ENCODE measurements at places on chromosomes 5 and 9.

DNA sequence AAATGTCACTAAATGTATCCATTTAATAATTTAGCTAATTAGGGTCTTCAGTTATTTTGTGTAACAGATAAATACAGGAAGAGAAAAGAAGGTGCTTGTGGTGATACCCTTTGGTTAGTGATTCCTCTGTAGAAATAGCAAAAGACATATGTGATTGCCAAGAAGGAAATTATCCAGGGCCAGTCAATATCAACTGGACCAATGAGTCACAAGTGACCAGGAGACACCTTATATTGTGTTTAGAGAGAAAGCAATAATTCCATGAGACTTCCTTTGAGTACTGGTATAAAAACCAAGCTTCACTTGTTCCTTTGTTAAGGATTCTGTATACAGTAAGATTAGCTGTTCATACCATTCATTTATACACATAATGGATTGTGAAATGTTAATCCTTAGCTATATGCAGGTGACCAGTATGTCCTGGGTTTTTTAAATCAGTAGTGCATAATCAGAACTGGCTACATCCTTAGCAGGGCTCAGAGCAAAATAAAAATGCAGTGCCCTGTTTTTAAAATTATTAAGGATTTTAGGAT is 11.7 kb upstream of the F2R start:
- DNase-seq = no peak

DNA sequence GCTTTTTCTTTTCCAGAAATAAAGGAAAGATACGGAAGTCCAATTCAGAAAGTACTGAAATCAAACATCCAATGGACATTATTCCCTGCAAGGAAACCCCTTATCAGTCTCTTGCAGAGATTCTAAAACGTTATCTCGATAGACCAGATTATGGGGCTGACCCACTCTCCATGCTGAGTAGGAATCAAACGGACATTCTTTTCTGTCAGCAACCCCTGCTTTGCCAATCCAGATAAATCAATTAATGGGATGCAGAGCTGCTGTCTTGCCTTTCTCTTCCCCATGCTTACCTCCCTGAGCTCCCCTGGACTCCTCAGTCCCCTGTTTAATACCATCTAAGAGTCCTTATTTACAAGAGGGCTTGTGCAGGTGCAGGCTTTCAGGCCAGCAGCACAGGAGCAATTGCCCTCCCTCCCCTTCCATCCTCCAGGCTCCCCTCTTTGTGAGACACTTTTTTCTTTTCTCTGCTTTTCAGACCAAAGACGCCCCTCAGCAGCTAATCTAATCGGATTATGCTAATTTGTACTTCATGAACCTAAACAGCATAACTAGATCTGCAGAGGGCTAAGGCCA is 14.2 kb downstream of the TAL2 start:
- DNase-seq = no peak

DNA sequence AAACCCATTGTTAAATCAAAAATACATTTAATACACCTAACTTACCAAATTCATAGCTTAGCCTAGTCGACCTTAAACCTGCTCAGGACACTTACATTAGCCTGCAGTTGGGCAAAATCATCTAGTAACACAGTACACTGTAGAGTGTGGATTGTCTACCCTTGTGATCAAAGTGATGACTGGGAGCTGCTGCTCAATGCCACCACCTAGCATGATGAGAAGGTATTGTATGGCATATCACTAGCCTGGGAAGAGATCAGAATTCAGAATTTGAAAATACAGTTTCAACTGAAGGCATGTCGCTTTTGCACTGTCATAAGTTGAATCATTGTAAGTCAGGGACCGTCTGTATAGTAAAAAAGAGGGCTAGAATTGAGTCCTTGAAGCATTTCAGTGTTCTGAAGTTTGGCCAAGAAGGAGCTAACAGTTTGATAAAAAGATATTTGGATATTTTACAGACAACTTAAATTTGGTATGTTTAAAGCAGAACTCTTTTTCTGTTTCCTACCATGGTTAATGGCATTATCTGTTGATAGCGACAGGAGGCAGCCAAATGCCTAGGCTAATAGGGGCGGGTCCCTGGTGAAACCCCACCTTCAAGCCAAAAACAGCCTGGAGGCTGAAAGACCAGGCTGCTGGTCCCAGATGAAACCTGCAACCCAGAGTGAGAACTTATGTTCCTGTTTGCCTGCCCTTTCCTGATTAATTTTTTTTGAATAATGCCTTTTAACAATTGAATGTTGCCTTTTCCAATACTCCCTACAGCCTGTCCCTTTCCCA is 23.0 kb downstream of the SMIM15 start:
- DNase-seq = no peak

GRCh38 chr5:73436535-73437100 is 12.0 kb downstream of the FOXD1 start:
- DNase-seq = no peak

Measured in chondrocyte (in vitro differentiated cells).